ENCODE measurements at places on chromosomes 4 and X.

GRCh38 chr4:169619518-169619957 lies 840 bp upstream of the CLCN3 start:
- DNase-seq, result peak; percentile 35

- no peak for DNase-seq
Measured at GRCh38 chrX:68999931-69000330, 165.3 kb downstream of the PJA1 start.

DNA sequence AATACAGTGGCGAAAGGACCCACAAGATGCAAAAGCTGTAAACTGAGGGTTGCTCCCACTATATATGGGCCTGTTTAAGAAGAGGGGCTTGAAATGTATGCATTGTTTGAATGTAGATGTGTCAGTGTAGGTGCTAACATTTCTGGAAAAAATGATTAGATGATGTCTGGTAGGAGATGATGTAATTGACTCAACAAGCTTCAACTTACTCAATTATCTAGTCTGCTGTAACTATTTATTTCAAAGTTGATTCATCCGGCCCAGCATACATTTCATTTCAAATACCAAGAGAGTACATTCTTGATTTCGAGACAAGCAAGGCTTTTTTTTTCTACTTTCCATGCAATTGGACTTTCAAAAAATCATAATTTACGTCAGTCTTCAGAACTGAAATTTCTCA lies 9.3 kb upstream of the ENAM start:
- DNase-seq, result no peak

GRCh38 chr4:54213001-54213400 lies 16.1 kb upstream of the PDGFRA start:
- DNase-seq, result no peak

- no peak for DNase-seq
Measured at GRCh38 chr4:113051361-113051760, 1.9 kb downstream of the ANK2 start.

- no peak for DNase-seq
Measured at GRCh38 chr4:169131556-169132208, 121.6 kb upstream of the CBR4 start.

DNA sequence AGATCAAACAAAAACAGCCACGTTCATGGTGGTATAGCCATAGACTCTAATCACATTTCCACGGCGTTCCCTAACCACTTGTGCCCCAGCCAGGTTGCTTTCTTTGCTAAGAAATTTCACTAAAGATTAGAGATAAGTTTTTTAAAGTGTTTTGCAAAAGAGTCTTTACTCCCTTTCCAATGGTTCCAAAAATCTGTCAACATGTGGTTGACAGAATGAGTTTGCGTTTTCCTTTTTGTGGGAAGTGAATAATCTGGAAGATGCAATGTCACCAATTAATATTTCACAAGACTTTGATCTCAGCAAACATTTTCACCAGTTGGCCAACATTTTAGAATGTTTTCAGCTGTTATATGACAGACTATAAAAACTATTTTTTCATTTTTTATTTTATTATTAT lies 35.3 kb downstream of the CXCL1 start:
- DNase-seq, result peak; percentile 90

DNA sequence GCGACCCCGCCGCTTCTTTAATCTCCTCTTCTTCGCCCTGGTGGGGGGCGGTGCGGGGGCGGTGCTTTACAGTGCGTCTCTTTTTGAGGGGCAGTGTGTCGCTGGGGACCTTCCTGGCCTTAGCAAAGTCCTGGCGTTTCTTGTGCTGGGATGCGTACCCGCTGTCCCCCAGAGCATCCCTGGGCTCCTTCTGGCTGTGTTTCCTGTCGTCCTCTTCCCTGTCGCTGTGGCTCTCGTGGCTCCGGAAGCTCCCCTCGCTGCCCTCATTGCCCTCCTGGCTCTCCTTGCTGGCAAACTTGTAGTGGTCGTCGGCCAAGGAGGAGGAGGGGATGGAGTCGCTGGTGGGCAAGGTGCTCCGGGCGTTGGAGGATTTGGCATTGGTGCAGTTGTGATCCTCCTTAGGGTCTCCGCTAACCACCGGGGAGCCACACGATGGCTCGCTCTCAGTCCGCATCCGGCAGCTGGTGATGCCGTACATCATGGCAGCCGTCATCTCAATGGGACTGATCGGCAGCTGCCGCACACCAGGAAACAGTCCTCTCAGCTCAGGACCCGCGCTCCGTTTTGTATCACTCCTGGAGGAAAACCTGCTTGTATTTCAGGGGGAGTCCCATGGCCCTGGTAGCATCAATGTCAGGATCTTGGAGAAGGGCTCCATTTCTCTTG lies 30.4 kb upstream of the TMSB15A start:
- no peak for DNase-seq

GRCh38 chr4:128862608-128863311 lies 53.3 kb downstream of the JADE1 start:
- no peak for DNase-seq

DNA sequence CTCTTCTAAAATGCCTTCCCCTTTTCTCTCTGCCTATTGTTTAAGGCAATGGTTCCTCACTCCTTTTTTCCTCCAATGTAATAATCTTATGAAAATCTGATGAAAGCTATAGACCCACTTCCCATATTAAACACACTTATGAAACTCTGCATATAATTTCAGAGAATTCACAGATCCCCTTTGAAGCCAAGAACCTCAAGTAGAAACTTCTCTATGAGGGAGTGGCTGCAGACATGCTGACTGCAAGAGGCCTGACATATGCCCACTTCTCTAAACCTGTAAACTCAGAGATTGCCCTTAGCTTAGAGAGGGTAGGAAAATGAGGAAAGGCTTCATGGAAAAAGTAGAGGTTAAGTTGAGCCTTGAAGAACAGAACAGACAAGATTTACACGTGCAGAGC lies 37.6 kb downstream of the TAB3 start:
- no peak for DNase-seq

DNA sequence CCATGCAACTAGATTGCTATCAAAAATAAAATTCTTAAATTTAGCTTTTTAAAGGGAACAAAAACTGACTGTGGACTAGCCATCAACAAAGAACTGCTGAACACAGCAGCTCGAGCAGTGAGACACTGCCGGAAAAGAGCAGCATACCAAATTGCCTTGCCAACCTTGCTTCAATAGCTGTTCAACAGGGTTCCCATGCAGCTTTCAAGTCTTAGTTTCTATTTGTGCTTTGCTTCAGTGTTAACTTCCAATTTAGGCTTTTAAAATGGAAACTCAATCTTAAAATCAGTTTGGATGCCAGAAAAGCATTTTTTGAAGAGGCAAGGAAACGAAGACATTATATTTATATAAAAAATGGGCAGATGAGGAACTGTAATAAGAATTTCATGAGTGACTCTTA lies 463.4 kb upstream of the MAGEB18 start:
- no peak for DNase-seq

DNA sequence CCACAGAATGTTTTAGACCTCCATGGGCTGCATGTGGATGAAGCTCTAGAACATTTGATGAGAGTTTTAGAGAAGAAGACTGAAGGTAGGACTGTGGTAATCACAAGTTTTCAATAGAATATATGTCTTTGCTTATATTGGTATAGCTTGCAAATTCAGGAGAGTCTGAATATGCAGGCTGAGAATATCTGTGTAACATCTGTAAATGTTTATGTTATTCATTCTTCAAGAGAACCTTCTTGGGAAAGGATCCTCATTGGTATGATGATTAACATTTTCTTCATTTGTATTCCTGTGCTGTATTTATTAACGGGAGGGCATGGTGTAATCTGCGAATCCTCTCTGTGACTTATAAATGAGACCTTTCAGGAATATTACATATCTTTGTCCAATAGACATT lies 52.1 kb upstream of the RHOH start:
- DNase-seq, result no peak

DNA sequence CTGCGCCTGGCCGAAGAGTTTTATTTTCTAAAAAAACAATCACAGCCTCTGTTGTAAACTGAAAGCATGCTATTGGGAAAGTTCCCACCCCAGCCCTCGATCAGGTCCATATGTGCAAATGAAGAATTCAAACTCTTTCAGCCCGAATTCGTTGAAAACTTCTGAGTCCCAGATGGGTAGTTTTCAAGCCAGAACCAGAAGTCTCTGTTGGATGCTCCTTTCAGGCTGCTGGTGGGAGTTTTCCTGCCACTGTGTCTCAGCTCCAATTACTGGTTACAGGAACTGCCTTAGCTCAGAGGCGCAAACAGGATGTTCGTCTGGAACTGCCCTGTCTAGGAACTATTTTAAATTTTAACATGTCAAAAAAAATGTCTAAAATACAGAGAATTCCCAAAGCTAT lies 9.3 kb upstream of the ALG13 start:
- DNase-seq, result peak; percentile 1

DNA sequence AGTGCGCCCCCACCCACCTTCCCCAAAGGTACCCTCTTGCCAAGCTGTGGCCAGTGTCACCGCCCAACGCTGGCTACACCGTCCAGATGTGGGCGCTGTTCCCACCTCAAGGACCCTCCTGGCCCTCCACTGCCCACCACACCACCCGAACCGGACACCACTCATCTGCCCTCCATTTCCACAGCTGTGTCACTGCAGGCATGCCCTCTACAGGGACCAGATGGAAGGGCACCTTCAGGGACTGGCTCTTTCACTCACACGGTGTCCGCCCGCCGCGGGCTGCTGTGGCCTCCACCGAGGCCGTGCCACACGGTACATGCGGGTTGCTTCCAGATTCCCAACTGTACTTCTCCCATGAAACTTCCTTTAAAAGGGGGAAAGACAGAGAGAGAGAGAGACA lies 87.7 kb downstream of the FAM53A start:
- DNase-seq, result no peak

- peak; percentile 26 for DNase-seq
Measured at GRCh38 chr4:64584981-64585557, 175.8 kb upstream of the TECRL start.

- peak; percentile 3 for DNase-seq
Measured at GRCh38 chr4:185470501-185471195, 885 bp downstream of the CCDC110 start.

DNA sequence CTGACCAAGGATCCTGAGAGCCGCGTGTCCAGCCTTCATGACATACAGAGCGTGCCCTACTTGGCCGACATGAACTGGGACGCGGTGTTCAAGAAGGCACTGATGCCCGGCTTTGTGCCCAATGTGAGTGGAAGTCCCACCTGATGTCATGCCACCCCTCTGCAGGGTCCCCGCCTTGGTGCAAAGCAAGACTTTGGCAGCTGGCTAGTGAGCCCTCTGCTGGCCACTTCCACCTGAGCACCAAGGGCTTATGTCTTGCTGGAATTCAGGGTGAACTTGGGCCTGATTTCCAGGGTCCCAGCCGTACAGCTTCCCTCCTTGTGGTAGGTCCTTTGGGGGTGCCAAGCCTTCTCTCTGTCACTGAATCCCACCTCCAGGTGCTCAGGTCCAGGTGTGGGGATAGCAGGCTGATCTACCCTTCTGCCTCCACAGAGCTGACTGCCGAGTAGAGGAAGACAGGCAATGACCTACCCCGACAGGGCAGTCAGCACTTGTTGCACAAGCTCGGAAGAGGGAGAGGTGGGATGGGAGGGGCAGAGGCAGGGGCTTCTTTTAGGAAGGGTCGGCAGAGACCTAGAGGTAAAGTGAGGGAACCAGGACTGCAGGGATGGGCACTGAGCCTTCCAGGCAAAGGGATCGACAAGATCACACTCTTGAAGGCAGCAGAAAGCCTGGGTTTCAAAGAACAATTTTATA lies 248.1 kb downstream of the EVC2 start:
- peak; percentile 18 for DNase-seq

DNA sequence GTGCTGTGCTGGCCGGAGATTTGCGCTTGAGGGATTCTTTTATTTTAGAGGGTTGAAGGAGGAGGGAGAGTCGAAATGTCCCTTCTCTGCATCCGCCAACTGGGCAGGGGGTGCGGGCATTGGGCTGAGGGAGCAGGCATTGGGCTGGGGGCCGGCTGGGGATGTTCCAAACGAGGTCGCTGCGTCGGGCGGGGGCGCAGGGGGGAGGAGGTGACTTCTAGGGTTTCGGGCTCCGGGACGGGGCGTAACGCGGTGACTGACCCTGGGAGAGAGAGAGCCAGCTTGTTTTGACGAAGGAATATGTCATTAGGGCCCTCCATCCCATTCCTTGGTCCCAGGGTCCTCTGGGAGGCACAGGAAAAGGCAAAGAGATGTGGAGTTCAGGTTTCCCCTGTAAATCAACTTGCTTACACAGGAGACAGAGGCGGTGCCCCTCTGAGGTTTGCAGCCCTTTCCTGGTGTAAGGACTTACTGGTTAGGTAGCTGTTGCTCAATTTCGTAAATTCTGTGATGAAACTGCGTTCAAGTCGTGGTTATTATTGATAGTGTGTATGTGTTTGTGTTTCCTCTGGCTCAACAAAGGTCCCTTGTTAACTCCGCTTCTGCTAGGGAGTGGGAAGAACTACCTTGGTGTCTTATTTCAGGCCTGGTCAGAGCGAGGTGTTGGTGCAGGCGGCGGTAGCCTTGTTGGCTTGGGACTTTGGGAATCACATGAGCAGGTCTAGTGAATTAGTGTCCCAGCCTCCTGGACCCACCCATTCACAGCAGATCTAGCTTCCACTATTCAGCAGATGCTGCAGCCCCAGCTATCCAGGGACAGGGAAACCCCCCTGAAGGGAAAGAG lies 716 bp downstream of the FHIP1A start:
- DNase-seq, result no peak

DNA sequence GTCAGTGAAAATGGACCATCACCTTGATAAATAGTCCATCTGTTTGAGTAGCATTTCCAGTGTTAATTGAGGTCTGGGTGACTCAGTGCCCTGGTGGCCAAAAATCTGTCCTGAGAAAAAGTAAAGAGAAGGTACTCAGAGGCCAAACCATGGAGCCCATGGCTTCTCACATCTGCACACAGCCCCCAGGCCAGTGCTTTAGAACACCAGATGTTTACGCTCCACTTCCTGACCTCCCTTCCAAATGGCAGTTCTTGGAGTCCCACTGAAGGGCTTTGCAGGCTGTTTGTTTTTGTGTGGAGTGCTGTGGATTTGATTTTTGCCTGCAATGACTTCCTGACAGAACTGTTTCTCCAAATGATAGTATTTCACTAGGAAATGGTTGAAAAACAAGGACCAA lies 60.2 kb upstream of the GPC4 start:
- DNase-seq, result no peak

GRCh38 chr4:85498068-85498733 lies 23.3 kb downstream of the ARHGAP24 start:
- peak; percentile 75 for DNase-seq

DNA sequence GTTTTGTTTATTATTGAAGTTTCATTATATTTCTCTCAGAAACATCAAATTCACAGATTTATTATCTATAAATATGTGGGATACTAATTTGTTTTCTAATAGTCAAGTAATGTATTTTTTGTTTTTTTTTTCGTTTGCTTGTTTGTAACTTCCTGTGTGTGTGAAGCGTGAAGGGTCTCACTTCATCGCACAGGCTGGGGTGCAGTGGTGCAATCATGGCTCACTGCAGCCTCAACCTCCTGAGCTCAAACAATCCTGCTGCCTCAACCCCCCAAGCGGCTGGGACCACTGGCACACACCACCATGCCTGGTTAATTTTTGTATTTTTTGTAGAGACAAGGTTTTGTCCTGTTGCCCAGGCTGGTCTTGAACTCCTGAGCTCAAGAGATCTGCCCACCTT lies 55.1 kb downstream of the SH3RF1 start:
- DNase-seq, result no peak

- no peak for DNase-seq
Measured at GRCh38 chrX:109281483-109282275, 200.2 kb downstream of the GUCY2F start.
